ENCODE measurements at places on chromosomes 13 and 19. TPM values are rescaled to one million over a fixed set of nuclear protein-coding genes. Genes with fewer than 3 reads are reported as not detected.

NECTIN2 gene
- total RNA-seq: 291 TPM

KLF1 gene
- not detected for total RNA-seq

DNA sequence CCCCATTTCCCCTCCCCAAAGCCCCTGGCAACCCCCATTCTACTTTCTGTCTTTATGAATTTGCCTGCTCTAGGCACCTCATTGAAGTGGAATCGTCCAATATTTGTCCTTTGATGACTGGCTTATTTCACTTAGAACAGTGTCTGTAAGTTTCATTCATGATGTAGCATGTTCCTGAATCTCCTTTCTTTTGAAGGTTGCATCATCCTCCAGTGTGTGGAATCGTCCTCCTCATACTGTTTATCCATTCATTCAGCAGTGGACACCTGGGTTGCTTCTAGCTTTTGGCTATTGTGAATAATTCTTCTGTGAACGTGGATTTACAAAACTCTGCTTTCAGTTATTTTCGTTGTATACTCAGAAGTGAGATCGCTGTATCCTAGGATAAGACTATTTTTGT lies 161.2 kb upstream of the RNF113B start:
- no peak overlapping the region for H3K27ac ChIP-seq
- H3K4me3 ChIP-seq: no peak overlapping the region
- H3K27me3 ChIP-seq: no peaks in the 10 kb centered on the region

- no peaks in the 10 kb centered on the region for H3K36me3 ChIP-seq
- H3K4me3 ChIP-seq: peak overlapping the region; percentile 18
- DNase-seq: peak; percentile 70
- H3K27me3 ChIP-seq: peaks cover 94% of the 10 kb centered on the region
- peaks cover 17% of the 10 kb centered on the region for H3K4me1 ChIP-seq
- H3K27ac ChIP-seq: no peak overlapping the region
Measured at GRCh38 chr19:47445937-47446402, 25.7 kb downstream of the SLC8A2 start.

- no peaks in the 10 kb centered on the region for H3K27me3 ChIP-seq
- no peak overlapping the region for H3K27ac ChIP-seq
- H3K4me3 ChIP-seq: no peak overlapping the region
Measured at GRCh38 chr13:100148422-100148821, 59.5 kb downstream of the PCCA start.

DNA sequence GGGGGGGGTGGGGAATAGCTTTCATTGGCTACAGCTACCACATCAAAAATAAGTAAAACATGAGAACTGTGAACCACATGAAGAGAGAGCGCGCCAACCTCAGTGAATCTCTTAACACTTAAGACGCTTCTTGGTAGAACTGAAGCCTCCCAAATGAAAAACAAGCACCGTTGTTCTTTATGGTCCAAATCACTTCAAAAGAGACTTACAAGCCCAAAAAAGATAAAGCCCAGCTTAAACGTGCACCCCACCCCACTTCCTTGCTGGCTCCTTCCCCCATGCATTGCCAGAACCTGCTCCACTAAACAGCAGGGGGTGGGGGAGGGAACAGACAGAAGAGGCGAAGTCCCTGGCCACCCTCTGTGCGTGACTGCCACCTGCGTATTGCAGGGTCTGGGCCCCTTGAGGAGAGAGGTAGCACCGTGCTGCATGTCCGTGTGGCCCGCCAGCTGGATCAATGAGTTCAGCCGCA lies 479.1 kb downstream of the FOXO1 start:
- no peak overlapping the region for H3K4me3 ChIP-seq
- H3K36me3 ChIP-seq: no peaks in the 10 kb centered on the region
- H3K27ac ChIP-seq: no peak overlapping the region
- peaks cover 39% of the 10 kb centered on the region for H3K4me1 ChIP-seq
- H3K27me3 ChIP-seq: no peaks in the 10 kb centered on the region

DNA sequence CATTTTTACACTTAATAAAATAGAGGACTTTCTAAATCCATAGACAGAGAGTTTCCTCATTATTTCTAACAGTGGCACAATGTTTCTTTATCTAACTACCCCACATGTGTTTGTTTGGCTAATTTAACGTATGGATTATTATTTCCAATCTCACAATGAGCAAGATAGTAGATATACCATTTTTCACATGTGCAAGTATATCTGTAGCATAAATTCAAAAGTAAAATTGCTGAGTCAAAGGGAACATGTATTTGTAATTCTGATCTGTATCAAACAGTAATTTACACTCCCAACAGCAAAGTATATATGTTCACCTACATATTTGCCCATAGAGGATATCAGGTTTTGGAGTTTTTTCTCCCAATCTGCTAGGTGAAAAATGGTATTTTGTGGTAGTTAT lies 18.3 kb downstream of the MAST1 start:
- H3K36me3 ChIP-seq: no peaks in the 10 kb centered on the region
- no peaks in the 10 kb centered on the region for H3K4me1 ChIP-seq
- no peak for DNase-seq
- H3K27me3 ChIP-seq: no peaks in the 10 kb centered on the region
- no peak overlapping the region for H3K27ac ChIP-seq

- peak overlapping the region; percentile 91 for H3K4me3 ChIP-seq
- peak overlapping the region; percentile 86 for H3K27ac ChIP-seq
- peaks cover 8% of the 10 kb centered on the region for H3K36me3 ChIP-seq
- no peak for DNase-seq
- H3K4me1 ChIP-seq: peaks cover 63% of the 10 kb centered on the region
Measured at GRCh38 chr19:31347828-31348392, 1.3 kb downstream of the TSHZ3 start.

Measured in mesothelial cell of epicardium (in vitro differentiated cells).